ENCODE measurements at places on chromosomes 6 and 20.
A peak's percentile ranks its signal among the peaks of the same experiment; 100 is the strongest.

- no peak for DNase-seq
Observed at GRCh38 chr20:15546525-15547023, 1026.7 kb downstream of the KIF16B start.

DNA sequence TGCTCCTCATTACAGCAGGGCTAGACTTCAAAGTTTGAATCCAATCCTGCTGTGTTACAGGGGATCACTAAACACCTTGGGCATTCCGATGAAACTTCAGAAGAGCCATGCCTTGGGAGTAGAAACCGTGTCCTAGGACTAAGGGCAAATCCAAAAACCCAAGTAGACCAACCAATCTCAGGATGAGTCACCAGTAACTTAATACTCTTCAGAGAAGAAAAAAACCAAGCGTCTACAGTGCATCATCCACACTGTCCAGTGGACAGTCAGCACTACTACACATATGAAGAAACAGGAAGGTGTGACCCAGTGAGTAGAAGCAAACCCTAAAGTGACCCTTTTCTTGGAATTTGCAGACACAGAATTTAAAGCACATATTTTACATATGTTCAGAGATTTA, 39.5 kb upstream of the VAPB start:
- DNase-seq = no peak

DNA sequence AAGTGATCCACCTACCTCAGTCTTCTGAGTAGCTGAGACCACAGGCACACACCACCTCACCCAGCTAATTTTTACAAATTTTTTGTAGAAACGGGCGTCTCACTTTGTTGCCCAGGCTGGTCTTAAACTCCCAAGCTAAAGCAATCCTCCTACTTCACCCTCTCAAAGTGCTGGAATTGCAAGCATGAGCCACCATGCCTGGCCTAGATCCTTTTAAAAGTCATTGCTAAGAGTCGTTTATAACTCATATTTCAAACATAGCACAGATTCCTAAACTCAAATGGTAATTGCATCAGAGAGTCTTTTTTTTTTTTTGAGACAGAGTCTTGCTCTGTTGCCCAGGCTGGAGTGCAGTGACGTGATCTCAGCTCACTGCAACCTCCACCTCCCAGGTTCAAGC, 7.7 kb upstream of the SAMHD1 start:
- DNase-seq = no peak

- no peak for DNase-seq
Observed at GRCh38 chr6:25232479-25232878, 46.7 kb upstream of the CARMIL1 start.

DNA sequence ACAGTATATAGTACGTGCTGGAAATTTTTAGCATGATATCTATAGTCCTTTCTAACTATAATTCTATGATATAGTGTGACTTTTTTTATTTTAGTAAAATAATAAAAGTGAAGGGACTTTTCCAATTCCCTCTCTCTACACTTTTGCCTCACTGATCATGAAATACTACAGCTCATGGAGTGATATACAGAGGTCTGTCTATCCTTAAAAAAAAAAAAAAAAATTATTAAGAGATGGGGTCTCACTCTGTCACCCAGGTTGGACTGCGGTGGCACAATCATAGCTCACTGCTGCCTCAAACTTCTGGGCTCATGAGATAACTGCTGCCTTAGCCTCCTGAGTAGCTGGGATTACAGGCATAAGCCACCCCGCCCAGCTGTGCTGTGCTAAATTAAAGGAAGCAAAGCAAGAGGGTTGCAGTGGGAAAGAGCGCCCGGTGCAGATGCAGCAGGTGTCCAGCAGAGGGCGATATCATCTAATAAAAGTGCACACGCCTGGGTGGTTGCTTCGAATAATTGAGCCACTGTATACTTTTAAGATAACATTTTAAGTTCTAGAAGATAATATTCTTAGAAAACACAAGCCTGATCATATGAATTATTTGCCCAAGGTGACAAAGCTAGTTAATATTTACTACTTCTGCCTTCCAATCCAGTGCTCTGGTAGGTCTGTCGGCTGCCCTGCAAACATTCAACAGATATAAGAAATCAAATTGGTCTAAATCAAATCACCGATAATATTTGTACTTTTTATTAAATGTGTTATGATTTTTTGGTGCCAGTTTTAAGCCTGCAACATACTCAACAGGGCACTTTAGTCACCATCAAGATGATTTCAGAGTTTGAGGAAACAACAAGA, 94.9 kb upstream of the NT5E start:
- no peak for DNase-seq

DNA sequence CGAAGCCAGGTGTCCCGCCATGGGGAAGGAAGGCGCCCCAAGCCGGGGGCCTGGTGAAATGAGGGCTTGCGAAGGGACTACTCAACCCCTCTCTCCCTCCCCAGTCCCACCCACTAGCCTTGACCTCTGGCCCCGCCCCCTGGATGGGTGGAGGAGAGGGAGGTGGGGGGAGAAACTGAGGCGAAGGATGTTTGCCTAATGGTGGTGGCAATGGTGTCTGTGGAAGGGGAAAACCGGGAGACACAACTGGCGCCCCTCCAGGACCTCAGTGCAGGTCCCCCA, at the start of gene POU5F1:
Gene POU5F1, minus strand, starts transcription at position 83 of the 282 bp plus-strand sequence. Its CDS starts 62 bp downstream, at position 21.
- DNase-seq = no peak

DNA sequence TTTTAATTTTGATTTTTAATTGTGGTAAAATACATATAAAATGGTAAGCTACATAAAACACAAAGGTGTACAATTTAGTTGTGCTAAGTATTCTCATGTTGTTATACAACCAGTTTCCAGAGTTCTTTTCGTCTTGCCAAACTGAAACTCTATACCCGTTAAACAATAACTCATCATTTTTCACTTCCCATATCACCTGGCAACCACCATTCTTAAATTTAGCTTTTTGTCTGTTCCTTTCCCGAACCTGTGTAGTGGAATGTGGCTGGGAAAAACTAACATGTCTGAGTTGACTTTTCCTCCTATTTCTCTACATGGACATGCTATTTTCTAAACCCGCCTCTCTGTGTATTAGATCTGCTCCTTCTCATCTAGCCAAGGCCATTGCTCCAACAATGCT, 27.6 kb downstream of the RPRD1B start:
- DNase-seq = no peak

DNA sequence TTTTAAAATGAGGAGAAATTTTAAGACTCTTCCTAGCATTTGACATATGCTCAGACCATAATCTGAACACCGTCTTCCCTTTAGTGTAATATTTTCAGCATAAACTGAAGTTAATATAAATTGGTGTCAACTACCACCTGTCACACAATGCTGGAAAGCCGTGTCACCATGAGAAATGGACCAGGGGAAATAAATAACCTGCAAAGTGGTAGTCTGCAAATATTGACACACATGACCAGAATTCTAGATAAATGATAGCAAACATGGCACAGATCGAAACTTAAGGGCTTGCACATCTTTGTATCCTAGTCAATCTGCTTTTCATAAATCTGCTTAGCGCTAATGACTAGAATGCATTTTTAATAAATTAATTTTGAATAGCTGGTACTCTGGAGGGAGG, 191.9 kb downstream of the CD83 start:
- no peak for DNase-seq

DNA sequence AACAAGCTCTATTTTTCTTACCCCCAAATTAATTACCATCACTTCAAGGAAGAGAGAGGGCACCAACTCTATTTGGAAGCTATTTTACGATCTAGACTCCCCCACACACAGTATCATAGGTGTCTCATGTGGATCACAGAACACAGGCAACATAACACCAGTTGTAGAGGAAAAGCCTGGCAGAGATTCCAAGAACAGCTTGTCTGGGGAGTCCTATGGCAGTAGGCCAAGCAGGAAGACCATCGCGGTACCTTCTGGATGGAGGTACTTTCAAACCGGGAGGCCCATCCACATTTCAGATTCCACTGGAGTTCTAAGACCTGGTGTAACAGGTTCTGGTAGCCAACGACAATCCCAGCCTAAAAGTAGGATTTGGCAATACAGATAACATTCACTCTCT, 37.6 kb upstream of the SPDEF start:
- DNase-seq = peak; percentile 83

GRCh38 chr20:53948383-53949318, 121.7 kb downstream of the BCAS1 start:
- no peak for DNase-seq

DNA sequence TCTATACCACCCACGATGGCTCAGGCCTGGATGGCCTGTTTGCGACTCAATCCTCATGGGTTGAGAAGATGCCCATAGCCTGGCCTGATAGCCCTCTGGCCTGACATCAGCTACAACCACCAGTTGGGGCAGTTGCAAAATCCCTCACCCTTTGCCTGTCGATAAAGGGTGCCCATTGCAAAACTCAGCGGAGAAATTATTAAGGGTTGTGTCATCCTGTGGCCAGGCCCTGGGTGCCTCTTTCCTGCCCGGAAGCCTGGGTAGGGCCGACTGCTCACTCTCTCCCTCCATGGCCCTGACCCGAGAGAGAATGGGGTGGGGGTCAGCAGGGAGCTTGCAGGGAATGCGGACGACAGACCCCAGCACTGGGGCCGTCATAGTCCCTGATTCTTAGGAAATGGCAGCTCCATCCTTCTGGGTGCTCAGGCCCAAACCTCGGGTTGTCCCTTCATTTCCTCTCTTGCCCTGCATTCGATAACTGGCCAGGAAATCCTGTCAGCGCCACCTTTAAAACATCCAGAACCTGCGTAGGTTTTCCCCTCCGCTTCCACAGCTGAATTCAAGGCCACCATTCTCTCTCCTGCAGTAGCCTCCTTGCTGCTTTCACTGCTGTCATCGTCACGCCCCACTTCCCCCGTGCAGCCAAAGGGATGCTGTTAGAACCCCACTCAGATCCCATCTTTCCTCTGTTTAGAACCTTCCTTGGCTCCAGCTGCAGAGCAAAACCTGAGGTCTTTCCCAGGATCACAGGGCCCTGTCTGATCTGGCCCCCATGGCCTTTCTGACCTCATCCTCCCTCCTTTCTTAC, 31.1 kb downstream of the CEBPB start:
- DNase-seq = no peak

GRCh38 chr20:22984008-22984407, 51.1 kb upstream of the SSTR4 start:
- no peak for DNase-seq

DNA sequence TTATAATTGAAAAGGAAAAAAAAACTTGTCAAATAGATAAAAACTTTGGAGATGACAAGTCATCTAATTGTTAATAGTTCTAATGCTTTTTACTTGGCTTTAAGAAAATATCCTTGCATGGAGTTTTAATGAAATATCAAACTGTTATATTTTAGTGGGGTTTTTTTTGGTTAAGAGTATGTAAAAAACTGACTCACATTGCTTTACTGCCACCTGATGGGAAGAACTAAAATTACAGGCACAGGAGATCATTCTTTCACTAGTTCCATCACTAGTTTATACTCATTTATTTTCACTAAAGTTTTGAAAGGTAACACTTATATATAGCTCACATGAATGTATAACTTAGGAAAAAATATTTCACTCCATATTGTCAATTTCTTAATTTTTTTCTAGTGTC, 309.1 kb downstream of the LMBRD1 start:
- no peak for DNase-seq

DNA sequence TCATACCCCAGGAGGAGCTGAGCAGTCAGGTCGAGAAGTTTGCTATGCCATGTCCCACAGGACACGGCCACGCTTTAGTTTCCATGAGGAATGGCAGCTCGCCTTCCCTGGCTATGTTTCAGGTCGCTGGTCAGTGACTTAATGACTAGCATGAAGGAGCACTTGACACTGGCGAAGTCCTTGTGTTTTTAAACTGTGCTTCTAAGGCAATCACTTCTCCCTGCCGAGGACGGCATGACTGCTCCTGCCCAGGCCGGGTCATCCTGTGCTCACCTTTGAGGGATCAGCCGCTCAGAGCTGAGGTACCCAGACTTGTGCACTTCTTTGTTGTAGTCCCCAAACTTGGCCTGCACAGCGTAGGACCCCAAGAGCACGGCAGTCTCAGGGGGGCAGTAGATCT, 34.1 kb downstream of the EZR start:
- no peak for DNase-seq

DNA sequence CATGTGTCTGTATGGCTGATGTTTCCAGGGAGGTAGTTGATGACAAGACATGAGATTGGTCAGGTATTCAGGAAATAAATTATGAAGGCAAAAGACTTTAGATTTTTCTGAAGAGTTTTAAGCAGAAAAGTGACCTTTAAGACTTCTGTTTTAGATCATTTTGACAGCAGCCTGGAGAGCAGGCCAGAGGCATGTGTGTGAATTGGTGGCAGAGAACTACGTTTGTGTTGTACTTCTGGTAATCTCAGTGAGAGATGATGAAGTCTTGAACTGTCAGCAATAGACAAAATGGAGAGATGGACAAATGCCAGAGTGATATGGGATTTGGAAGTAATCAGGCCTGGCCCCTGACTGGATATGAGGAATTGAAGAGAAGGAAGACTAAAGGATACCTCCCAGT, 30.8 kb downstream of the FARS2 start:
- no peak for DNase-seq

GRCh38 chr6:88650029-88650619, 313.3 kb downstream of the RNGTT start:
- no peak for DNase-seq

DNA sequence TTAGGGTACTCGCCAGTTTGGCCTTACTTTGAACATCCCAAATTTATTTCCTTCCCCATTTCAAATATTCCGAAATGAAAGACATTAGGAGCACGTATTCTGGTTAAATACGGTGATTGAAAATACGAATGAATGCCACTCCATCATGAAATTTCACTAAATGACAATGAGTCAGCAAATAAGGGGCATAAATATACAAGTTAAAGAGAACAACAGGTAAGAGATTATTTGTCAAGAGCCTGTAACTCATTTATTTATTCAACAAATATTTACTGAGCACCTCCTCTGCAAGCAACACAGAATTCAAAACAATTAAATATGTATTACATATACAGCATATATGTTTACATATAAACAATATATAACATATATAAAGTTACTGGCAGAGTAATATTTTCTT, 44.8 kb downstream of the MYB start:
- DNase-seq = no peak

Measured in cerebellar nuclear complex (tissue), 1 donor.